Iris pigment epithelial cell (primary cell): ENCODE measurements at places on chromosomes 3 and 15.
A peak's percentile ranks its signal among the peaks of the same experiment; 100 is the strongest.

- no peak for DNase-seq
Measured at GRCh38 chr3:105771392-105771791, 97.4 kb downstream of the CBLB start.

- DNase-seq = no peak
Measured at GRCh38 chr3:69338911-69339310, 47.0 kb downstream of the FRMD4B start.

GRCh38 chr15:84400017-84400740 is 164.6 kb downstream of the GOLGA6L4 start:
- no peak for DNase-seq

- peak; percentile 64 for DNase-seq
Measured at GRCh38 chr3:113231391-113231790, 20.0 kb downstream of the BOC start.

GRCh38 chr15:46079046-46079445 is 444.2 kb downstream of the SQOR start:
- DNase-seq = no peak

GRCh38 chr15:64105113-64105704 is 9.4 kb downstream of the SNX1 start:
- peak; percentile 91 for DNase-seq

DNA sequence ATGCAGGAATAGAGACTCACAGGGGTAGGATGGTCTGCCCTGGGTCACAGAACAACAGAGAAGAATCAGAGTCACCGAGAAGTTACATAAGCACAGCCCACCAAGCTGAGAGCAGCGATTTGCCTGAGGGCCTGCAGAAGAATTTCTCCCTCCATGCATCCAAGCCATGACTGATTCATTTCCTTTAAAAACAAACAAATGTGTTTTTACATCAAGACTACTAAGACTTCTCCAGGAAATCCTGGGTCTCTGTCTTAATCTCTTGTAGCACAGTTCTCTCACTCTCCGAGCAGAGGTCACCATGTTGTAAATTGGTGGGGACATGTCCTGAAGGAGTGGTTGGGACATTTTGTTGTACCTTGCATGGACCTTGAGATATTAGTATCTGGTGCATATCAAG is 159.8 kb downstream of the THSD4 start:
- DNase-seq = peak; percentile 93

DNA sequence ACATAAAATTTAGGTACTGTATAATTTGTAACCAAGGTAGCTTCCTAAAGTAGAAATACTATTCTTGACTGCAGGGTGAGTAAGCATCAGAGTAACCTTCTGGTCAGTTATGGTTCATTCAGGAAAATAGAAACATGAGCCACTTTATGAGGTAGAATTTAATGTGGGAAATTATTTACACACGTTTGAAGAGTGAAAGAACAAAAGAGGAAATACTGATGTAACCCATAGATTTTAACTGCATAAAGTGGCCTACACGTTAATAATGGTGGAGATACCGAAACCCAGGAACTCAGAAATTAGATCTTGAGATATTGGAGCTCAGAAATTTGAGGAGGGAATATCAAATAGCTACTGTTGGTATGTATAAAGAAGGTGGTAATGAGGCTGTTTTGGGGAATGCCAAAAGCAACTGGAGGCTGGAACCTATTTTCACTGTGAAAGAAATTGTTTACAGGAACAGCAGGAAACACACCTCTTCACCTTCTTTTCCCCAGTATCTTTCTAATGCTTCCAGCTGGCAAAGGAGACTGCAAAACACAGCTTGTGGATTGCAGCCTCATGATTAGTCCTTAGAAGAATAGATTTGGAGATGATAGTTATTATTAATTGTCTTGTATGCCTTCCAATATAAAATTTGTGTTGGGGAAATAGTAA is 216.1 kb downstream of the DOCK3 start:
- DNase-seq = no peak

- no peak for DNase-seq
Measured at GRCh38 chr15:71559616-71560015, 250.7 kb upstream of the NR2E3 start.

- no peak for DNase-seq
Measured at GRCh38 chr3:13251166-13251903, 168.8 kb downstream of the NUP210 start.

DNA sequence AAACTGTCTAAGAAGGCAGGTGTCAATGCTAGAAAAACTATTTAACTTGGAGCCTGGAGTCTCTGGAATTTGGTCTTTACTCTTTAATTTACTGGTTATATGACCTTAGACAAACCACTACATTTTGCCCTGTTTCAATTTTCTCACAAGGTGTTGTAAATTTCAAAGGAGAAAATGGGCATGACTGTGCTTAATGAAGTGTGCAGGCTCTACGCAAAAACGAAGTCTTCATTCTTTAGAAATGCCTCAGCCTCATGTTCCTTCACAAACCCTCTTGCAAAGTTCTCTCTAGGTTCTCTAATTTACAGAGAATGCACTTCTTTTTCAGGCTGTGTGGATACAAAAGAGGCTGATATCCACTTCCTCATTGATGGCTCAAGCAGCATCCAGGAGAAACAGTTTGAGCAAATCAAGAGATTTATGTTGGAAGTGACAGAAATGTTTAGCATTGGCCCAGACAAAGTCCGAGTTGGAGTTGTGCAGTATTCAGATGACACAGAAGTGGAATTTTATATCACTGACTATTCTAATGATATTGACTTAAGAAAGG is 39.1 kb downstream of the COL6A5 start:
- DNase-seq = peak; percentile 7

- no peak for DNase-seq
Measured at GRCh38 chr3:197028728-197029510, 698 bp downstream of the MELTF start.

DNA sequence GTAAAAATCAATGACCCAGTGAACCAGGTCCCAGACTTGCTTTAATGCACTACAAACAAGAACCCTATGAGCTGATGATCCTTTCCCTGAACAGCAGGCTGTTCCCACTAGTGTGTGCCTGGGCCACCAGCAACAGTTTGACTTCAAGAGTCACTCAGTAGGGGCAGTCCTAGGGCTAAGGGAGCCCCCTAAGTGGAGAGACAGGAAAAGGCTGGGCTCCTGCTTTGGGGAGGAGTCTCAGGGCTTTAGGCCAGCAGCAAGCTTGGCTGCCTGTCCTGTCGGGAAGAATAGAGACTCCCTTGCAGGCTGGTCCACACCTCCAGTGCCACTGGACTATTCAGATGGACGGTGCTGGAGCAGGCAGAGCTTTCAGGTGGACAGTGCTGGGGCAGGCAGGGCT is 29.4 kb upstream of the ADCY5 start:
- no peak for DNase-seq

DNA sequence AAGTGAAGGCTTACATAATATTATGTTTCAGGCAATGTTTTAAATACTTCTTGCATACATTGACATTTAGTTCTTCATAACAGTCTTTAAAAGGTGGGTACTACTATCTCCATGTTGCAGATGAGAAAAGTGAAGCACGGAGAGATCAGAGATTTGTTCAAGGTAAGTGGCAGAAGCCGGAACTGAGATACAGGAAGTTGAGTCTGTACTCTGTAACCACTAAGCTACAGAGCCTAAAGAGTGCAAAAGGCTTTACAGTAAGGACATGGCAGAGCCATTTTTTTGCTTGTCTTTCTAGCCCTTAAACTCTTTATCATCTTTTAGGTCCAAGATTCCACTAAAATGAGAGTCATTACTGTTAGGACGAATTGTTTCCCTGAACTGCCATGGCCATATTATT is 186.5 kb upstream of the PEX5L start:
- DNase-seq = no peak

- peak; percentile 96 for DNase-seq
Measured at GRCh38 chr3:112604536-112604935, 36.4 kb downstream of the CCDC80 start.

- no peak for DNase-seq
Measured at GRCh38 chr3:173008978-173009377, 132.1 kb downstream of the SPATA16 start.

- DNase-seq = no peak
Measured at GRCh38 chr3:101898752-101899169, 49.4 kb downstream of the NFKBIZ start.
